ENCODE measurements at places on chromosomes 6 and 20.

GRCh38 chr20:31966991-31967655, 828 bp upstream of the XKR7 start:
- no peak for DNase-seq

GRCh38 chr6:13063300-13063918, 264.9 kb downstream of the TBC1D7 start:
- no peak for DNase-seq

- DNase-seq: no peak
These were observed 25.5 kb downstream of the PDE10A start for GRCh38 chr6:165637586-165637985.

- DNase-seq: no peak
These were observed 87.6 kb upstream of the MYLIP start for GRCh38 chr6:16041327-16041726.

DNA sequence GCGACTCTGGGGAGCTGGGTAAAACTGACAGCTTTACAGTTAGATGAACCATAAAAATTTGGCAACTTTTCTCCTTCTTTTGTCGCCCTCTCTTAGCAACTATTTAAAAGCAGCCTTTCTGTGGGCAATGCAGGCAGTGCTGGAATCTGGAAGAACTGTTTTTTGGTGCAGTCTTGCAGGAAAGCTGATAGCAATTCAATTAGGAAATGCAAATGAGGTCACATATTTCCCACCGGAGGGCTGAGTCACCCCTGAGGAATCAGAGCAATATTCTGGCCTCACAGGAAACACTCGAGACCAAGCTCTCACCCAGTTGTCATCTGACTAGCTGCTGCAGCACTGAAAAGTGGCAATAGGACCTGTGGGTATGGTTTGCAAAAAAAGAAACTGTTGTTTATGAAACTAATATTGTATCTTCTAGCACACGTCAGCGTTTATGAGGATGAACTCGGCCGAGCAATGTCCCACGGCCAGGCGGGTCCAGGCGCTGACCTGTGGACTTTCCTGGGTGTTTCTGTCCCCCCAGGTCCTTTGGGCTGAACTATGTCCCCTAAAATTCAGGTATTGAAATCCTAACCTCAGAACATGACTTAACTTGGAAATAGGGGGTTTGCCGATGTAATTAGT, 312.3 kb downstream of the TAF4 start:
- DNase-seq: no peak

- DNase-seq: no peak
These were observed 99.0 kb upstream of the AKAP12 start for GRCh38 chr6:151140767-151141166.

- DNase-seq: no peak
These were observed 33.3 kb downstream of the PTPRK start for GRCh38 chr6:128487055-128487454.

- no peak for DNase-seq
These were observed 12.6 kb downstream of the ANKEF1 start for GRCh38 chr20:10047427-10047826.

DNA sequence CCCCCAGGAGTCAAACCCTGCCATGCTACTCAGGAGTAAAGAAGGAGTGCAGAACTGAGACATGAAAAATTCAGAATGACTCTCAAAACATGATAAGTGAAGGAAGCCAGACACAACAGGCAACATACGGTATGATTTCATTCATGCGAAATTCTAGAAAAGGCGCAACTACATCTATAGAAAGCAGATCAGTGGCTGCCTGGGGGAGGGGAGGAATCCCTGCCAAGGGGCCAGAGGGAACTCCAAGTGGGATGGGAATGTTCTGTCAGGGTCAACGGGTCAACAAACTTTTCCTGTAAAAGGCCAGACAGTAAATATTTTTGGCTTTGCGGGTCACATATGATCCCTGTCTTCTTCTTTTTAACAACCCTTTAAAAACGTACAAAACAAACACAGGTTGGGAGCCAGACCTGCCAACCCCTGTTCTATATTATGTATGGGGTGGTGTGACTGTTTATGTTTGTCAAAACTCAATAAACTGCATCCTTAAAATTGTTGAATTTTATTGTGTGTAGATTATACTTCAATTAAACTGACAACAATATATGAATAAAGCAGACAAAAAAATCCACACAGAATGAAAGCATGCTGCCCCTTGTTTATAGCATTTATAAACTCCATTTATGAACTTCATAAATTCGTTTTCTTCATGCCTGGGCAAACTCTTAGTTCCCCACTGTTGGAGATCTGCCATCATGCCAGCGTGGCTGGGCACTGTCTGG, 56.6 kb upstream of the TRAF3IP2 start:
- no peak for DNase-seq

DNA sequence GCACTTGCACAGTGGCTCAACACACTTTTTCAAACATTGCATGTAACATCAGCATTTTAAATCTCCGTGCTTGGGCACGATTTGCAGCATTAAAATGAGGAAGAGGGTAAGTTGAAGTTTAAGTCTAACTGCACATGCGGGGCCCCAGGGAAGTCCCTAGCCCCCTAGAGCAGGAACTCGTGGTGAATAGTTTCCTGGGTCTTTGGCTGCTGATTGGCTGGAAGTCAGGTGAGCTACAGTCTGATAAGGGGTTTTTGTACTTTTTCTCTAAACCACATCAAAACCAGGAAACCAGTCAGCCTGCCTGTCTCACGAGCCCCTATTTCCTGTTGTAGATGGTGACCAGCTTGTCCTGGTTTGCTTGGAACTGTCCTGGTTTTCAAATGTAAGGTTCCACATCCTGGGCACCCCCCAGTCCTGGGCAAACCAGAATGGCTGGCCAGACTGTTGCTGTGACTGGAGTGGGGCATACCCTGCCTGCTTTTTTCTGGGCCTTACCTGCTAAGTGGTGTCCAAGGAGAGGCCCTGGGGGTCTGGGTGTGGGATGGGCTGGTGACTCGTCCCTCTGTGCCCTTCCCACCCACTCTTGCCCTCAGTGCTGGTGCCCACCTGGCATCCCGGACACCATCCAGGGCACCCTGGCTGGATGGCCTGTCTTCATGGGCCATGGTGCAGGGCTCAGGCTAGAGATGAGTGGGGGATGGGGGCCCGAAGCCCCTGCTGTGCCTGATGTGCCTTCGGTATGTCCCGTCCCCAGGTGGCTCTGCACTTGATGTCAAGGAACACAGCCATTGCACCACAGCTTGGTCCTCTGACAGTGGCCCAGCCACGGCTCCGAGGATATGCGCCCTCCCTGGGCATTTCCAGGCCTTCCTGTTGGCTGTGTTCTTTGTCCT, 31.8 kb downstream of the SUN5 start:
- peak; percentile 61 for DNase-seq

Measured in activated CD8-positive, alpha-beta memory T cell treated with anti-CD3 and anti-CD28 coated beads for 4 hours (primary cell).